Neural crest cell (in vitro differentiated cells): ENCODE measurements at places on chromosomes 1 and 21.

DNA sequence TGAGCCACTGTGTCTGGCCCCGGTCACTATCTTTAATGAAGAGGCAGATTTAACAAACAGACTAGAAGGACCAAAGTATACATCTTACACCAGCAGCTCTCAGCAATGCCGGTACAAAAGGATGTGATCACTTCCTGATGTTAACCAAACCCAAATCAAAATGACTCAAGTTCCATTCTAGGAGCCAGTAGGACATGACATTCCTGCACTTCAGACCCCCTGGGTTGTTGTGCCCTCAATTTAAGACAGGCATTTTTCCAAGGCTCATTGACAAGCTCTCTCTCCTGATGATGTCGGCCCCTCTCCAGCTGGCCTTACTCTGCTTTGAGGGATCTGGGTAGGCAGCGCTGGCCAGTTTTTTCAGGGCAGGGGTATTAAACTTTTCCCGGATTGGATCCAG, 35.1 kb downstream of the YARS1 start:
- no peak for DNase-seq

GRCh38 chr1:21861602-21862429, 49.8 kb downstream of the LDLRAD2 start:
- no peak for DNase-seq

- DNase-seq, result no peak
Measured at GRCh38 chr1:4696161-4696745, 41.8 kb downstream of the AJAP1 start.

DNA sequence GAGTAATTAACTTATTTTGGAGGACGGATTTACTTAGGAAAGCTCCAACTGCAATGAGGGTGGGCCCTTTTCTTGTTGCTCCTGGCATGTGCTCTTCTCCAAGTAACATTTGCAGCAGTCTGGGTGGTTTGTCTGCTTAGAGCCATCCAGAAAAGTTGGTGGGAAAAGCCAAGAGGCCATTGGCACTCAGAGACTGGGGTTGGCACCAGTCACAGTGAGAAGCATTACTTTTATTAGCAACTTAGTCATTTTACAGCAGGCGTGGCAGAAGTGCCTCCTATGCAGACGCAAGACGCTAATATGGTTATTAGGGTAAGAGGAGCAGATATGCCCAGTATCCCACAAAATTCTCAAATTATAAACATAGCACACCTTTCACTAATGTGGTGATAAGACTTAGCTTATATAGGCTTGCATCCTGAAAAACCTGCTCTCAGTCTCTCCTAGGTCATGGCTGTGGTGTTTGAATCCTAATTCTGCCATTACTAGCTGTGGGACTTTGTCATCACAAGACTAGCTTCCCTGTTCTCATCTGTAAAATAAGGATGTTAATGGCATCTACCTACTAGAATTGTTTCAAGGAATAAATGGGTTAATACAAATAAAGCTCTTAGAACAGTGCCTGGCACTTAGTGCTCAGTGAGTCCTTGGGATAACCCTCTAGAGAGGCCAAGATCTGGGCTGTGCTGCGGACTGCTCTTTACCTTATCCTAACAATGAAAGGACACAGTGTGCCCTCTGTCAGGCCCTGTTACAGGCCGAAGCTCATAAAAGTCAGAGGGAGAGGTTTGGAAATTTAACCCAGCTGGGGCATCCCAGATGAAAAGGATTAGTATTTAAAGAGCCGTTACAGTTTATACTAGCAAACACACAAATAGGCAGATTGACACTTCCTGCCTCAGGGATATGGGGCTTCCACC, 154.6 kb downstream of the ROR1 start:
- no peak for DNase-seq

- no peak for DNase-seq
Measured at GRCh38 chr1:79469139-79469538, 462.6 kb upstream of the ADGRL4 start.

DNA sequence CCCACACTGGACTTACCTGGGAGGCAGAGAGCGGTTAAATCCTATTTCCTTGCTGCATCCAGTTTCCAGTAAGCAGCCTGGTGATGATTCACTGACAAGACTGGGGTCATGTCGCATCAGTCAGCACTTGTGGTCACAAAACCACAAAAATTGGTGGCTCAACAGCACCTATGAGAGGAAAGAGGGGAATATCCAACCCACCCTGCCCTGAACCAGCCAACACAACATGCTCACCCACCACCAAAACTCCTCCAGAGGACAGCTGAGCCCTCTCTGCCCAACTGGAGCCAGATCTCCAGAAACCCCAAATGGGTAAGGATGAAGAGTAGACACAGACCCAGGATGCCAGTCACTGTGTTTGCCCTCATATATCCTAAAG, 64.0 kb downstream of the CD46 start:
- DNase-seq, result no peak

GRCh38 chr1:27006683-27007082, 6.0 kb downstream of the TENT5B start:
- DNase-seq, result no peak

DNA sequence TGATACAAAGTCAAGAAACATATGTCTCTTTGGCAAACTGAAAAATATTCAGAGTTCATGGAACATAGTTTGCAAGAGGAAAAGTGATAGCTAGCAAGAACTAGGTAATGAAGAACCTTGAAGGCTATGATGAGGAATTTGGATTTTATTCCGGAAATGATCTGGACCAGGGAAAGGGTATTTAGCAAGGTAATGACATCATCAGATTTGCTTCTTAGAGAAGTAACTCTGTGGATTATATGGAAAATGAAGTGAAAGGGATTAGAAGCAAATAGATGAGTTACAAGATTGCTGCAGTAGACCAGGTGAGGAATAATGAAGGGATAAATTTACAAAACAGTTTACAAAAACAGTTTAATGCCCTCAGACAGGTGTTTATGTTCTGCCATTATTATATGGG, 197.3 kb downstream of the RASAL2 start:
- no peak for DNase-seq

DNA sequence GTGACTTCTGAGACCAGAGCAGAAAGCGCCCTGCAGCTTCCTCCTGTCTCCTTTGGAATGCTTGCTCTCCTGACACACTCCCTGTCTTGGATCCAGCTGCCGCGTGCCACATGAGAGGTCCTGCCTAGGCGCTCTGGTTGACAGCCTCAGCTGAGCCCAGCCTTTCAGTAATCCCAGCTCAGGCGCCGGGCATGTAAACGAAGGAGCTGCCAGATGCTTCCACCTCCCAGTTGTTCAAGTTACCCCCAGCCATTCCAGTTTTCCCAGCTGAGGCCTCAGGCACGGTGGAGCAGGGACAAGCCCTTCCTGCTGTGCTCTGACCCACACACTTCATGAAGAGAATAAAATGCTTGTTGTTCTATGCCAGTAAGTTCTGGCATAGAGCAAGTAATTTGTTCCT, 14.3 kb upstream of the CD34 start:
- DNase-seq, result peak; percentile 6

- DNase-seq, result no peak
Measured at GRCh38 chr1:93033785-93034184, 45.3 kb upstream of the MTF2 start.

DNA sequence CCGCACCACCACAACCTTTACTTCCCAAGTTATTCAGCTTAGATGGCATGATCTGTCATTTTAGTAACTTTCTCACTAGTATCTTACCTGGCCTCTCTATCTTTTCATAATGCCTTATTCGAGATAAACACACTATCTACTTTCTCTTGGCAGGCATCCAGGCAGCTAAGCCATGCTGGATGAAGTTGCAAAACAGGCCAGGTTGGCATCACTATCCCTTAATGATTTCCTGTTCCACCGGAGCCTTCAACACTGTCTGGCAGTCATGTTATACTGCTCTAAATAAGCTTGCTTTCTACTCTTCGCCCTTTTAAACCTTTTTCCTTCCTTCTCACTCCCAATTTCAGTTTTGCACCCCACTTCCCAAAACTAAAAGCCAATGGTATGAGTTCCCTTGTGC, 12.0 kb upstream of the KCNH1 start:
- no peak for DNase-seq

GRCh38 chr1:19066248-19066873, 109.9 kb upstream of the IFFO2 start:
- no peak for DNase-seq

GRCh38 chr1:97071173-97071572, 349.6 kb downstream of the PTBP2 start:
- DNase-seq, result no peak

DNA sequence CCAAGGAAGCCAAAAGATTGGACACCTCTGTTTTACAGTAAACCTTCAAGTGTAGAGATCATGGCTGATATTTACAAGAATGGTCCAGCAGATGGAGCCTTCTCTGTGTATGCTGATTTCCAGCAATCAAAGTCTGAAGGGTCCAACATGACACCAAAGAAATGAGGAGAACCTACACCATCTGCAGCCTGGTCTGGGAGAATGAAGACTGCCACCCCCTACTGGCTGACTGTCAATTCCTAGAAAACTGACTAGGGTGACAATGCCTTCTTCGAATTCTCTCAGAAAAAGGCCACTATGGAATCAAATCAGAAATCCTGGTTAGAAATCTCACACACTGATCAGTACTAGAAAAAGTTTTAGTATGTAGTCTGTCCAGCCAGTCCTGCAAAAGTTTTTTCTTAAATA, 83.3 kb downstream of the CDC42BPA start:
- peak; percentile 18 for DNase-seq

GRCh38 chr1:248215880-248216279, 15.3 kb upstream of the OR2M4 start:
- DNase-seq, result no peak

DNA sequence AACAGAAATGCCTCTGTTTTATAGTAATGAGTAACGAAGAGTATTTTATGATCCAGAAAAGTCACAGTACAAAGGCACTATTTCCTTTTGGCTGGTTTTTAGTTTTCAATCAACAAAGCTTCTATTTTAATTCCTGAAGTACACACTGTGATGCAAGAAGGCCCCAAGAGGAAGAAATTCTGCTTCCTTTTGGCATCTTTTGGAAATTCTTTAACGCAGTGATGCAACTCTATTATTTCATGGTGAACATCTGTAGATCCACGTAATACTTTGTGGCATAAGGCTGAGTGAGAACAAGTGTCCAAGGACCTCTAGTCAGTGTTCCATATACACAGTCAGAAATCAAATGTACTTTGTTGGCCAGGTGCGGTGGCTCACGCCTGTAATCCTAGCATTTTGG, 137.5 kb downstream of the TGFB2 start:
- no peak for DNase-seq
